Activated CD8-positive, alpha-beta memory T cell treated with anti-CD3 and anti-CD28 coated beads for 24 hours (primary cell): ENCODE measurements at places on chromosomes 11 and 22.

DNA sequence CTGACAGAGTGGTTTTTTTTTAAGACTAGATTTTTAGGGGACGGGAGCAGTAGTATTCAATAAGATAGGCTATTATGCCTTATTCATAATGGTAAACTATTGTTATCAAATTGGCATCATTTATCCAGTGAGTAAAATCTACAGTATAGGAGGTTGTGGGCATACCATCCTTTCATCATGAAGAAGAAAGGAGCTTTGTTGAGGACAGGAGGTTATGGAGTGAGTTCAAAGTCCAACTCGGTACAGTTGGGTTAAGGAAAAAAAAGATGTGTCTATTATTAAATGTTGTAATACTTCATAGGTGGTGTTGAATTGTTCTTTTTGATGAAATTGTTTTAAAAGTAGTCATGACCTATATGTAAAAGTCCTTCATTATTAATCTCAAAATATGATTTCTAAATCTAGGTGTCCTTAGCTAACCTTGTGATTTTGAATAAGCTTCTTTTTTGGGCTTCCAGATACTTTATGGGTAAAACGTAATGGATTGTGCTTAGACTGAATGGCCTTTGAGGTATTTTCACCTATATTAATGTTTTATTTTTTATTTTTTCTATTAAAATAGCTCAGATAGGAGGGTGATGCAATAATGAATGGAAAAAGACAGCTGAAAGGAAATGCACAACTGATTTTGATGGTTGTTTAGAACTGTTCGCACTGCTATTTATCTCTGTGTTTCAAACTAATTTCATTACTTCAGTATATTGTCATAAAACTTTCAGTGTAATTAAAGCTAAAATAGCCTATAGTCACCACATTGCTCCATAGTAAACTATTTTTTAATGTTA, 15.3 kb upstream of the CNTF start:
- DNase-seq = no peak

DNA sequence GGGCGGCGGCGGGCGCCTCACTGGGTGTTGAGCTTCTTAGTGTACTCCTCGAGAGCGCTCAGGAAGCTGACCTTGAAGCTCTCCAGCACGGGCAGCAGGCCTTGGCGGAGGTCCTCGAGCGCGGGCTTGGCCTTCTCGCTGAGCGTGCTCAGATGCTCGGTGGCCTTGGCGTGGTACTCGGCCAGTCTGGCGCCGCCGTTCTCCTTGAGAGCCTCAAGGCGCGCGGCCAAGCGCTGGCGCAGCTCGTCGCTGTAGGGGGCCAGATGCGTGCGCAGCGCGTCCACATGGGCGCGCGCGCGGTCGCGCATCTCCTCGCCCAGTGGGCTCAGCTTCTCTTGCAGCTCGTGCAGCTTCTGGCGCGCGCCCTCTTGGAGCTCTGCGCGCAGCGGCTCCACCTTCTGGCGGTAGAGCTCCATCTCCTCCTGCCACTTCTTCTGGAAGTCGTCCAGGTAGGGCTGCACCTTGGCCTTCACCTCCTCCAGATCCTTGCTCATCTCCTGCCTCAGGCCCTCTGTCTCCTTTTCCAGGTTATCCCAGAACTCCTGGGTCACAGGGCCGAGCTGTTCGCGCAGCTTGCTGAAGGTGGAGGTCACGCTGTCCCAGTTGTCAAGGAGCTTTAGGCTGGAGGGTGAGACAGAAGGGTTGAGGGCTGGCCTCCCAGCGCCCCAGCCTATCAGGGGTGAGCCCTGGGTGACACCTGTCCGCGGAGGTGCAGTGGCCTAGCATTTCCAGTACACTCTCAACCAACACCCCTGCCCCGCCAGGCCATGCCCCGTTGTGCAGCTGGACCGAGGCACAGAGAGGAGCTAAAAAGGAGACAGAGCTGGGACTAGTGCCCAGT, 1.4 kb downstream of the APOA1 start:
- DNase-seq = peak; percentile 88

GRCh38 chr11:46330563-46331281, 16.5 kb upstream of the DGKZ start:
- DNase-seq = peak; percentile 59

DNA sequence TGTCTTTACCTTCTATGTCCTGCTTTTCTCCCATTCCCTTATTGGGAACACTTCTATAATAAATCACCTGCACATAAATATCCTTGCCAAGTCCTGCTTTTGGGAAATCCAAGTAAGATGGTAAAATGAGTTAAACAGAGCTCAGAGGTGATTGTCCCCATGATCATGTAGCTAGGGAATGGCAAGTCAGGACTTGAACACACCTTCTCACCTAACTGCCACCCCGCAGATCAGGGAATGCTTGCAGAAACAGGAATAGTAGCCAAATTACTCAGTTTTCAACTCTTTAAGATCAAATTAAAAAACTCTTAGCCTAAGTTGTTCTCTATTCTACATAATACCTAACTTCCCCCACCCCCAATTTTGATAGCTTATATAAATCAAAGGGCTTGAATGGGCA, 16.0 kb downstream of the OOSP3 start:
- DNase-seq = no peak

DNA sequence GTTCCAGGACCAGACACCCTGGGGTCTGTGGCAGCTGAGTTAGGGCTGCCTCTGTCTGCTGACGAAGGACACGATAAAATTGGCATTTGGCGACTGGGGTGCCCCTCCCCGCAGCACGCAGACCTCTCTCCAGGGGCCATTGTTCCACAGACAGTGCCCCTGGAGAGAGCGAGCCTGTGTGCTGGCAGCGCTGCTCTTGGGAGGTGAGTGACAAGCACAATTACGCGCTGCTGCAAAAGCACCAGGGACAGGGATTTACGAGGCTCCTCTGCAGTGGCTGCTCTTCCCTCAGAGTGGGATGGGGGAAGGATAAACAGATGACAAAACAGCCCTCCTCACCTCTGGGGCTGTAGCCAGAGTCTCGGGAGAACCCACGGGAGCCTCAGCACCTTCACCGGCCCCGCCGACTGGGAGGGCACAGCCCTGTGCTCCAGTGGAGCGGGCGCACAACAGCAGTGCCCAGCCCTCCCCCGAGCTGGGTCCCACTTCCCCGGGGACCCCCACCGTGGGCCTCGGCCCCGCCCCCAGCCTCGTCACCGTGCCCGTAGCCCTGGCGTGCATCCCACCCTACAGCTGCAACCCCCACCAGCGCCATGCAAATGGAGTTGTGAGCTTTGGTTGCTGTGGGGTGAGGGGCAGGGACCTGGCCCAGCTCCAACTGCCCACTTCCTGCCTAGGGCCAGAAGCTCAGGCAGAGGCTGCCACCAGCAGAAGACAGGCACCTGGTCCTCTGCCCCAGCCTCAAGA, 19.6 kb downstream of the CHID1 start:
- no peak for DNase-seq

- DNase-seq = no peak
Measured at GRCh38 chr11:84906995-84907394, 720.1 kb downstream of the DLG2 start.

DNA sequence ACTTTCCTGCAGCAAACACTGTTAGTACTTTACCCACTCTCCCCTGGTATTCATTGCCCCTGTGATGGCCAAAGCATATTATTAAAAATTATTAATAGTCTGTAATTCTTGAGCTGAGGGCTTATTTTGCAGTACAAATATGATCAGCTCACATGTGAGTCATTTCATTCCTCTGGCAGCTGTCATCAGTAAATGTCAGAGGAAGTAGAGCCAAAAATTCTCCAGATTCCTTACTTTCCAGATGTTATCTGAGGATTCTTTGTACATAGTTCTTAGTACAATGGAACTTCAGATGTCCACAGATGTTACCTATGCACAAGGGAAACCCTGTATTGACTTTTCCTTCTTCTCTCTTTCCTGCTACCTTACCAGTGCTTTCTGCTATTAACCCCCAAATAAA, 12.5 kb downstream of the OR5B3 start:
- DNase-seq = no peak

GRCh38 chr11:68916439-68916838, 12.7 kb downstream of the IGHMBP2 start:
- DNase-seq = no peak

- DNase-seq = no peak
Measured at GRCh38 chr11:73530109-73530508, 67.8 kb downstream of the FAM168A start.

DNA sequence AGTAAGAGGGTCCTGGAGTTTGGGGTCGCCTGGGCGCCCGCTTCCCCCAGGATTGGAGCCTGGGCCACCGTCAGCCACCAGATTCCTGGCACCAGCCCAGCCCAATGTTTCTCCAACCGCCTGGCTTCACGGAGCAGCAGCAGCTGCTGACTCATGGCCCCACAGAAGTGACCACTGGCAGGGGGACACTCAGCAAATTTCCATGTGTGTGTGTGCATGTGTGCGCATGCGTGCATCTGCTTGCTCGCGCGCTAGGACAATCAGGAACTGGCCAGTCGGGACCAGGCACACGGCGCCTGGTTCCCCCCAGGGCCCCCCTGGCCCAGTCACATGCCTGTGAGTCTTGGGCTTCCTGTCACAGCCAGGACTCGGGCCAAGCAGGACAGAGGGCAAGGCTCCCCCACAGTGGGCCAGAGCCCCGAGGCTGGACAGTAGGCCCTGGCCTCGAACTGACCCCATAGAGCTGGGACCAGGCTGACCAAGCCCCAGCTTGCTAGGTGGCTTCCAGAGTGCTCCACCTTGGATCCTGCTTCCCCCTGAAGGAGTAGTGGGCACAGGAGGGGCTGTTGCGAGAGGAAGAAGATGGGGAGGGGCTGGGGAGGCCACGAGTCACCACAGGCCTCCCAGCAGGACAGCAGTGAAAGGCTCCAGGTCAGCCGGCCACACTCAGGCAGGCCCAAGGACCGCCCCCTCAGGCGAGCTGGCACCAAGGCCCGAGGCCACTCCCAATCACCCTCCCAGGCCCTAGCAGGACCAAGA, 3.2 kb downstream of the CTSD start:
- no peak for DNase-seq
